ENCODE measurements at places on chromosomes 4 and X.

DNA sequence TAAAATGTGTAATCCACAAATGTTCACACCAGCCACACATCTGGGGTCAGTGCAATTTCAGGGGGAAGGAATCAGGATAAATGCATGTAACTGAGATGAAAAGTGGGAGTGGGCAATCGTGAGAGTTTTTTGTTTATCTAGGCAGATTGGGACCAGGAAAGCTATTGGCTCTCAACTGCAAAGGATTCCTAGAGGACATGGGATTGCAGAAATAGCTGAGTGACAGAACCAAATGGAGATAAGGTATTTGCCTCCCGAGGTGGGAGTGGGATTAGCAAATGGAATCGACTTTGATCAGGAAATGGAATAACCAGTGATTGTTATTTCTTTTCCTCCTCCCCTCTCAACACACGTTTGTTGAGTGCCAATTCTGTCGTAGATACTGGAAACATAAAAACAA lies 38.9 kb upstream of the GJB1 start:
- no peak for DNase-seq

DNA sequence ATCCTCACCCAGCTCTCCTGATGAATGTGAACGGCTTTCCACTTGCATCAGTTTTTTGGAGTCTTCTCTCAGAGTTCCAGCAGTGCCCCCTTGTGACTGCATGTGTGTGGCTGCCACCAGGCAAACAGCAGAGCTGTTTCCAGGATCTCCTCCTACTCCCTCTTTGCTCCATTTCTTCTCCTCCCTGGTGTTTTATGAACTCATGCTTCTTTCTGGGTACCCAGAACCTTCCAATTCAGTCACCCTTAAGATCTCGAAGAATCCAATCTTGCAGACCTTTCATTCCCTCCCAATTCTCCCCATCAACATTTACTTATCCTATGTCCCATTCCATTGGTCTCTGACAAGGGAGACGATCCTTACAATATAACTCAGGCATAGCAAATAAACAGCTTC lies 6.8 kb upstream of the TCEANC start:
- DNase-seq, result no peak

- no peak for DNase-seq
Observed at GRCh38 chrX:7889135-7889534, 38.1 kb downstream of the PNPLA4 start.

DNA sequence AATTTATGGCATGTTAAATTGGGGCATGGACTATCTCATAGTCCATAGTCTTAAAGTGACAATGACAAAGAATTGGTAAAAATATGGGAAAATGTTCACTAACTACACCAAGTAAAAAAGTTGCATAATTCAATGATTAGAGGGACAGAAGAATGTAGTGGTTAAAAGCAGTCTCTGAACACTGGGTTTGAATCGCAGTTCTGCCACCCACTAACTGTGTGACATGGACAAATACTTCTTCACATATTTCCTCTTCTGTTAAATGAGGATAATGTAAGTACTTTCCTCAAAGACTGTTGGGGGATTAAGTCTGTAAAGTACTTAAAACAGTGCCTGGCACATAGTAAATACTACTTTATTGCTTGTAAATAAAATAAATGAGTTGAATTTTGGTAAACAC lies 15.3 kb downstream of the COQ2 start:
- no peak for DNase-seq

DNA sequence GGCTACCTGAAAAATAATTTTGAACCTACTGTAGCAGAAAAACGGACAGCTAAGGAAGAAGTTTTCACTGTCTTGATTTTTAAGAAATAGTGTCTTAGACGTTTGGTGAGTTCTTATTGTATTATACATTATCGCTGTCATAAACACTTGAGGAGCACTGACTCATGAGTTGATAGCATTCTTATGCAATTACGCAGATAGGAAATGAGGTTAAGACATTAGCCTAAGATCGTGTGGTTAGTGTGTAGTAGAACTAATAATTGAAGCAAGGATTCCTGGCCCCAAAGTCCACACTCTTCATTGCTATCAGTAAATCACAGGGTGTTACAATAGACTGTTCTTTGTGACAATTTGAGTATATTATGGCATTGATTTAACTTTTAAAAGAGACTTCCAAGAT lies 238.1 kb downstream of the ARAP2 start:
- DNase-seq, result no peak

- DNase-seq, result no peak
Observed at GRCh38 chrX:38877366-38877765, 76.1 kb downstream of the MID1IP1 start.
